NCI-H1930 (cell line): ENCODE measurements at places on chromosomes 4 and X.

DNA sequence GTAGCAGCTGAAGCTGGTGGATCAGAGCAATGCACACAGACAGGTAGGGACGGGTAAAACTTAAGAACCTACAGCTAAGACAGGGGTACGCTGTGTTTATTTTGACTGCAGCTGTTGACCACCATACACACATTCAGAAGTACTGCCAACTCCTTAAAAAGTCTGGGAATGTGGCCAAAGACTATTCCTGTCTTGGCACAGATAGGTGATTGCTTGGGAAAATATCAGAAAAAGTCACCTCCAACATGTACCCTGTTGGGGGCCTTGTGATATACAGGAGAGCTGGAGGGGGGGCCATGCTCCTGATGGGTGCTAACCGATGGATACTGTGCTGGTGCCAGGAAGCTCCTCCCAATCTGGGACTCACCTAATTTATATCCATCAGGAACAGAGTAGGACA, 121.2 kb downstream of the VCX2 start:
- no peak for DNase-seq

- DNase-seq = no peak
Observed at GRCh38 chr4:158996669-158997074, 106.2 kb upstream of the RAPGEF2 start.

- no peak for DNase-seq
Observed at GRCh38 chr4:67785528-67785927, 31.3 kb upstream of the GNRHR start.

GRCh38 chr4:158750379-158750778, 18.4 kb upstream of the FNIP2 start:
- DNase-seq = no peak

DNA sequence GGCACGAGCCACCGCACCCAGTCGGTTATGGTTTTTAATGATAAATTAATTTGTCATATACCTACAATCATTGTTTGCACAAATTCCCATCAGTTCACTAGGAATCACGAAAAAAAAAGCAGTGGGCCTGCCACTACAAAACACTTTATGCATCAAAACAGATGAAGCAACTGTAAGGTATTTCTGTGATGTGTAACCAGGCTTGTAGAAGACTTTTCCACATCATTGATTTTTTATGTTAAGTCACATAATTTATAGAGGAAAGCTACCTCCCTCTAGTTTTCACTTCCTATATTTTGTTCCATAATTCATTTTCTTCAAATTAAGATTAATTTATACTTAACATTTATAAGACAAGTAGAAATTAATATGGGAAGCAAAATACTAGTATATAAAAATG, 6.7 kb upstream of the FAM200B start:
- no peak for DNase-seq

- no peak for DNase-seq
Observed at GRCh38 chr4:33422656-33423055, 2702.5 kb downstream of the PCDH7 start.

GRCh38 chrX:39430551-39430950, 629.3 kb downstream of the MID1IP1 start:
- DNase-seq = no peak

DNA sequence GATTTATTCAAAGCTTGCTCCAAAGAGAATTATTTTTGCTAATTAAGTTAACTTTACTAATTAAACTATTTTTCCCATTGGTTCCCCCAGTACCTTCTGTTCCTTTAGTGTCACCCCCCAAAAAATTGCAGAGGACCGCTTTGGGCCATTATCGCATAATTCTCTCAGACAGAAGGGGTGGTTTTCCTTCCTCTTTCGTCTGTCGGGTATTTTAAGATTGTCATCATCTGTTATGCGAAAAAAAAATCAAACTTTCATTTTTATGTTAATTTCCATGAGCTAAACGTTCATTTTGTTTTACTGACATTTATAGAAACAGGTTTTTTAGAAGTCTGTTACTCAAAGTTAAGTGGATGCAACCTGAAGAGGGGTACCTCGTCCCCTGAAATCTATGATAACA, 76.2 kb upstream of the DDX3X start:
- no peak for DNase-seq
